Activated CD4-positive, alpha-beta T cell treated with anti-CD3 and anti-CD28 coated beads for 48 hours (primary cell): ENCODE measurements at places on chromosomes 3 and 15.

DNA sequence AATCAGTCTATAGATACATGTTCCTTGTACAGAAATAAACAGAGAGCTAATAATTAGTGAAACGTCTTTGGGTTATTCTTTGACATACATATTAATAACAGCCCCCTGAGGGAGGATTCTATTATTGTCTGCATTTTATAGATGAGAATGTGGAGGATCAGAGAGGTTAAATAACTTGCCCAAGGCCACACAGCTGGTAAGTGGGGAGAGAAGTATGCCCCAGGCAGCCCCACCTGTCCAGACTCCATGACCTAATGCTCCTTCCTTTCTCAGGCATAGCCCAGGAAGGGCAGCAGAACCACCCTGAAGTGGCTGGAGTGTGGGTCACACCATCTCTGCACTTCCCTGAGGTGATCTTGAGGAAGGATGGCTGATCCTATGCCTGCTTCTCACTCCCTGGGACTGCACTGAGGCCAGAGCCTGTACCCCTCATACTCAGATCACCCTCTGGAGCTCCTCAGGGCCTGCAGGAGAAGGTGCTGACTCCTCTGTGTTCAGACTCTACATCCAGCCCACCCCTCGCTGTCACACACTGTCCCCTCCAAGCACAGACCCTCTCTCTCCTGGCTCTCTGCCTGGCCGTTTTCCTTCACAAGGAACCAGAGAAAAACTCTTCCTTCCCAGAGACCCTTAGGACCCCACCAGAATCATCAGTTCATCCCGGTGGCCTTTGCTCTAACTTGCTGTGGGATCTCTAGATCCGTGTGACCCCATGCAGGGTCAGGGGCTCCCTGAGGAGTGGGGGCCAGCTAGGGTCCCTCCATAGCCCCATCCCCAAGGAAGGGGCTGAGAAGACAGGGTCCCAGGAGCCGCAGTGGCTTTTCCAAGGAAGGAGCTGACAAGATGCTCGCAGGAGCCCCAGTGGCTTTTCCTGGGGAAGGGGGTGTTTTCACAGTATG, 4.4 kb upstream of the HHATL start:
- DNase-seq = no peak

- DNase-seq = no peak
Measured at GRCh38 chr3:55692957-55693558, 206.0 kb upstream of the WNT5A start.

DNA sequence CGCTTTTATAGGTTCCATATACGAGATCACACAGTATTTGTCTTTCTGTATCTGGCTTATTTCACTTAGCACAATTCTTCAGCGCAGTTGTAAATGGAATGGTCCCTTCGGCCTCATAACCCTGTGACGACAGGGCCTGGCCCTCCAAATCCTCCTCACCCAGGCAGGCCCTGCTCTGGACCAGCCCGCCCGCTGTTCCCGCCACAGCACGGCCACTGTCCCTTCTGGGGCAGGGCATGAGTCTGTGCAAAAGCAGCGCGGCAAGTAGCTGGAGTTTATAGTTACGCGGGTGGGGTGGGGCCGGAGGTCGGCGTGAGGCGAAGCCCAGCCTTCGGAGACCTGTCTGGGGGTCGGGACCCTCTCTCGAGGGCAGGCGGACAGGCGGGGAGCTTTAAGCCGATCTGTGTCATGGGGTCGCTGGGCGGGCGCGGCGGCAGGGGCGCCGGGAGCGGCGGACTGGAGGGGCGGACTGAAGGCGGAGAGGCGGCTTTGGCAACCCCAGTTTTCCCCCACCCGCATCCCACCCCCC, 543 bp downstream of the ARPIN start:
- DNase-seq = no peak

- no peak for DNase-seq
Measured at GRCh38 chr3:55190331-55190730, 262.5 kb upstream of the LRTM1 start.

DNA sequence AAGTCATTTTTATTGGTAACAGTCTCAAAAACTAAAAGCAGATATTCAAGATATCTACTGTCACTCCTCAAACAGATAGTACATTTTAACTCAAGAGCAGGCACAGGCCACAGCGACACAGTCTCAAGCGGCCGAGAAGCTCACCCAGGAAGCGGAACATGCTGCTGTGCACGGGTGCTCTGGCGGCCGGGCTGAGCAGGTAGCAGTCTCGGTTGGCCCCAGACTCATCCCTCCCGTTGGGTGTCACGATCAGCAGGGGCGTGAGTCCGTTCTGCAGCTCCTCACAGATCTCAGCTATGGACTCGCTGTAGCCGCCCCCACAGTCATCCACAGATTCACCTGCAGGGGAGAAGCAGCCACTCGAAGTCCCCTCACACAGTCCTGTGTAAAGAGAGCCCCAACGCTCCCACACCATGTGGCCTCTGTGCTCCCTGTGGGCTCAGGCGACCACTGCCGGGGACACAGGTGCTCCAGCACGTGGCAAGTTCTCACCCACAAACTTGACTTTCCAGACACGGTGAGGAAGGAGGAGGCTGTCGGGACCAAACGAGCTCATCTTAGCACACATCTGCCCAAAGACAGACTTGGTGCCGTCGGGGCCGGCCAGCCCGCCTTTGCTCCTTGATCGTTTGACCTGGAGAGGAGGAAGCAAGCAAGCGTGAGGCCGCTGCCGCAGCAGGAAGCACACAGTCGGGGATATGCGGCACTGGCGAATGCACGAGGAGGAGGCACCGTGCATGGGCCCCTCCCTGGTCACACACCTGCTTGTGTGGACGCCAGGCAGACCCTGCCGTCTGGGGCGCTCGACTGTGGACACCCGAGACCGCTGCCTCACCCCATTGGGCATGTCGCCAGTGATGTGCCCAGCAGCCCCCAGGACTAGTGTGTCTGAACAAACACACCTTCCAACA, 17.7 kb upstream of the OCA2 start:
- no peak for DNase-seq

DNA sequence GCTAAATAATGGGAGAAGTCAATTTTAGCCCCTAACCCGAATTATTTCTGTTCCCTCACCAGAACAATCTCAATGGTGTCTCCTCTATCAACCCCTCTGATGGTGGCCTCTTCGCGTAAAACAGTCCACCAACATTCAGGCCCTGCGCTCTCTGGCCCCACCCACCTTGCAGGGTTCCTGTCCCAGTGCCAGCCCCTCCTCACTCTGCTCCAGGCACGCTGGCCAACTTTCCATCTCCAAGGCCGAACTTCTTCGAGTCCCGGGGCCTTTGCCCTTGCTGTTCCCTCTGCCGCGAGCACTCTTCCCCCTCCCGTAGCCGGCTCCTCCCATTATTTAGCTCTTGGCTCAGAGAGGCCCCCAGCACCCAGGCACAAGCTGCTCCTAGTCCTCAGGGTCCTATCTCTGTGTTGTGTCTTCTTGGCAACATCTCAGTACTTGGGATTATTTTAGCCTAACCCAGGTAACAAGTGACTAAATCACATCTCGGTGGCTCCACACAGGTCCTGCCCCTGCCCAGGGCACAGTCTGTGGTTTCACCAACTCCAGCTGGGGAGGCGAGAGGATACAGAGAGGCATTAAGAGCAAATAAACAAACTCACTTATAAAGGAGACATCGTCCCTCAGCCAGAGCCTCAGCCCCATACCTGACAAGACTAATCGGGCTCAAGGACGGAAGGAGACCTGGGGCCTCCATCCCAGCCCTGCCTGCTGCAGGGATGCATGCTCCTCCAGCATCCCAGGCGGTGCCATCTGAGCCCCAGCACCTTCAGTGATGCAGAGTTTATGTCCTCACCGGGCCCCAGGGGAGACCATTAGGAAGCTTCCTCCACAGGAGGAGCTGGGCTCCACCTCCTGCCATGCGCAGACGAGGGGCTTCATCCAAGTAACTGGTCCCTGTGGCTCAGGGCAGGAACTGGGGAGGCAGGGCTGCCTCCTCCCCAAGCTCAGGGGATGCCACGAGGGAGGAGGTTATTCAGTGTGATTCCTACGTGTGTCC, 19.7 kb upstream of the IQSEC1 start:
- no peak for DNase-seq

- DNase-seq = no peak
Measured at GRCh38 chr3:16130066-16130465, 44.4 kb upstream of the GALNT15 start.

DNA sequence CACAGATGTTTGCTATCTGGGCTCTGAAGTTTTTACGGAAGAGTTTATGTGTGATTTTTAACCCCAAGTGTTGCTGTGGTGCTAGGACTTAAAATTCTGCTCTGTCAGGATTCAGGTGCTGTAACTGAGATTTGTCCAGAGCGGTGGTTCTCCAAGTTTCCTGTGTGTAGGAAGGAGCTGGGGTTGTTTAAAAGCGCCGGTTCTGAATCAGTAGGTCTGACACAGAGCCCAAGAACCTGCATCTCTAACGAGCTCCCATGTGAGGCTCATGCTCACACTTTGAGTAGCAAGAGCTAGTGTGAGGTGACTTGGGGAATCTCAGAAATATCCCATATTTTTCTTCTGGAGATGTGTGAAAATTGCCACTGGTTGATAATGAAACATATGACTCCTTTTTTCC, 325.5 kb downstream of the SATB1 start:
- DNase-seq = peak; percentile 28

GRCh38 chr3:8279886-8280550, 221.6 kb upstream of the LMCD1 start:
- DNase-seq = no peak

DNA sequence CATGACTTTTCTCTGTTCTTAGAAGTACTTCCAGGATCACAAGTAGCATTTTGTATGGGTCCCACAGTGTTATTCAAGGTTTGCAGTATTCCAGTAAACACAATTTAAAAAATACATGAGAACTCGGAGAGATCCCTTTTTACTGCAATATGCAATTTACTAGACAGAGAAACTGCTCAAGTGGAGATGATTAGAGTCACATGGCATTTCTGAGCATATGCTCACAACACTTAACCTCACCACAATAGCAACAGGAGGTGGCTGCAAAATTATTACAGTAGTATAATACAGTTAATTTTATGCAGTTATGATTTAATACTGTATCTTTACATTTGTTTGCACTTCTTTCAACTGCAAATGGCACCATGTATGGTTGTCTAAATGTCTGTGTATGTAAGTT, 87.5 kb downstream of the PIK3CB start:
- DNase-seq = no peak

GRCh38 chr15:88835646-88836045, 32.4 kb downstream of the ACAN start:
- DNase-seq = no peak

DNA sequence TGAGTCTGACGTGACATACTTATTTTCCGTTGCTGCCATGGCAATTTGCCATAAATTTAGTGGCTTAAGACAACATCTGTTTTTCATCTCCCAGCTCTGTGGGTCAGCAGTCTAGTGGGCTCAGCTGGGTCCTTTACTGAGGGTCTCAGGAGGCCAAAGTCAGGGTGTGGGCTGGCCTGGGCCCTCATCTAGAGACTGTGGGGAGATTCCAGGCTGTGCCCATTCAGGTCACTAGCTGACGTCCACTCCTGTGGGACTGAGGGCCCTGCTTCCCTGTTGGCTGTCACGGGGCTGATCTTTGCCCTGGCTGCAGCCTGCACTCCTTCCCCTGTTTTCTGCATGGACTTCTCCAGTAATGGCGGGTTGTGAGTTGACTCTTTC, 19.1 kb downstream of the FGD5 start:
- DNase-seq = no peak

DNA sequence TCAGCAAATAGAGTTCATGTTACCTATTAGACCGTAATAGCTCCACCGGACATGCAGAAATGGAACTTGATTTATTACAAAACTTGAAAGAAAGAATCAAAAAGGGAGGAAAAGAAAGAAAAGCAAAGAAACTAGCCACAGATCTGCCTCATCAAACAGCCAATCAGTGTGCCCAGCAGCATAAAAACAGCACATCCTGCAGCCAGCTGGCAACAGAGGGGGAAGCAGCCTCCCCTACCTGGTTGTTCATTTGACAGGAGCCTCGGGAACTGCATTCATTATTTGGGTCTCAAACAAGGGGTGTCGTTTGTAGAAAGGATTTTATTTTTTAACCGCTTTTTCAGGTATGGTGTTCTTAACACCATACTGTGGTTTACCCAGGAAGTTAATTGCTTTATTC, 181.5 kb upstream of the TOPAZ1 start:
- DNase-seq = no peak

GRCh38 chr3:115999001-115999585, 375.8 kb downstream of the GAP43 start:
- DNase-seq = no peak

DNA sequence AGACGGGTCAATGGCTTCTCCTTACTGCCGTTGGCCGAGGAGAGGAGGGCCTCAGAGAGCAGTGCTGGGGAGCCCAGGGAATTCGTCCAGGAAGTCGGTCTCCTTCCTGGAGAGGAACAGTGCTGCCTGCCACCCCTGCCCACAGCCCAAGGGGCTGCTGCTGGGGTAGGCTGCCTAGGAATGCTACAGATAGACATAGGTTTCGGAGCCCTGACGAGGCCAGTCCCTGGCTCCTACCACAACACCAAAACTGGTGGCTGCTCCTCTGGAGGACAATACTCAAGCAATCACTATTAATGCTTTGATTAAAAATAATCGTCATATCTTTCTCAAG, 30.5 kb downstream of the ANP32A start:
- no peak for DNase-seq

- DNase-seq = no peak
Measured at GRCh38 chr15:79878078-79878705, 18.6 kb downstream of the MTHFS start.

DNA sequence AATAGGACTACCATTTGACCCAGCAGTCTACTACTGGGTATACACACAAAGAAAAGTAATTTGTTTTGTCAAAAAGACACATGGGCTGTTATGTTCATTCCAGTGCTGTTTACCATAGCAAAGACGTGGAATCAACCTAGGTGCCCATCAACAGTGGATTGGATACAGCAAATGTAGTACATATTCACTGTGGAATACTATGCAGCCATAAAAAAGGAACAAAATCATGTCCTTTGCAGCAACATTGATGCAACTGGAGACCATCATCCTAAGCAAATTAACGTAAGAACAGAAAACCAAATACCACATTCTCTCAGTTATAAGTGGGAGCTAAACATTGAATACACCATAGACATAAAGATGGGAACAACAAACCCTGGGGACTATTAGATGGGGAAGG, 25.8 kb downstream of the BBX start:
- DNase-seq = no peak

DNA sequence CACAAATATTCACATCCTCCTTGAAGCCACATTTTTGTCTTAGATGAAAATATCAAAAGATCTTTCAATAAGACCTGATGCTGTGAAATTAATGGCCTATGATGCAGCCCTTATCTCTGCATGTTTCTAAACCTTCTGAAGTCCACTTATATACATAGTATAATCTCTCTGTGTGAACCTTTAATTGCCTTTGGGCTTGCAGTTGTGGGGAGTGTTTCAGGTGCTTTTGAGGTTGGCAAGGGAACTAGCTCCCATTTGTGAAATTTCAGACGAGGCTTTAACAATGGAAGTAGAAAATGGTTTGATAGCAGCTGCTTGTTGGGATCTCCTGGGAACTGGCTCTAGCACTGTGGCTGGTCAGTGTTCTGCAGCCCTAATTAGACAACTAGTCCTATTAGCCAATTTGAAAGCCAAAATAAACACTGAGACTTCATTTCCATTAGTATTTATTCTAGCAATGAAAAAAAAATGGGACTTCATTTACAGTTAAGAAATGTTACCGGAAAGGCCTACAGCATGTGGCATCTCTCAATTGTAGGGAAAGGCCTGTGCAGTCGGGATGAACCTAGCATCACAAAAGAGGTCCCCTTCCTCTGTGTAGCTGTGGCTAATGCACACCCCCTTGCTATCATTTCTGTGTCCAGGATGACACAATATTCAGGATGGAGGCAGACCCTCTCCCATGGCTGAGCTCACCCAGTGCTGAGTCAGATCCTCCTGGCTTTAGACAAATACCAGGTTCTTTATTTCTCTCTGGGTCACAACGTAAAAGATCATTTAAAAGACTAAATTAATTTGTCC, 140.7 kb upstream of the TRIM42 start:
- DNase-seq = no peak

GRCh38 chr3:33908250-33908851, 109.9 kb downstream of the PDCD6IP start:
- DNase-seq = no peak
